ENCODE measurements at places on chromosomes 6 and 20.

- DNase-seq: no peak
Observed at GRCh38 chr20:50717974-50718761, 13.2 kb upstream of the PARD6B start.

DNA sequence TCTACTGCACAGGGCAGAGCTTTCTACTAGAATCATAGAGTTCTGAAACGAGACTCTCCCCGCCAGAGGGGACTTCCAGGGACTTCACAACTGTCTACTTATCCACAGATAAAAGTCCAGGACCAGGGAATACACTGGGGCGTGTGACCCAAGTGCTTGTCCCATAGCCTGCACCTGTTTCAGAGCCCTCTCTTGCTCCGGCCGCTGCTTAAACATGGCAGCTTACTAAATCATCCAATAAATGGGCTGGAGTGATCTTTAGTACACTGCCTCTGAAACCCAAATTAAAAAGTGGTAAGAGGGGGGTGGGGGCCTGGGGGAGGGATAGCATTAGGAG lies 8.9 kb upstream of the RAB44 start:
- no peak for DNase-seq

DNA sequence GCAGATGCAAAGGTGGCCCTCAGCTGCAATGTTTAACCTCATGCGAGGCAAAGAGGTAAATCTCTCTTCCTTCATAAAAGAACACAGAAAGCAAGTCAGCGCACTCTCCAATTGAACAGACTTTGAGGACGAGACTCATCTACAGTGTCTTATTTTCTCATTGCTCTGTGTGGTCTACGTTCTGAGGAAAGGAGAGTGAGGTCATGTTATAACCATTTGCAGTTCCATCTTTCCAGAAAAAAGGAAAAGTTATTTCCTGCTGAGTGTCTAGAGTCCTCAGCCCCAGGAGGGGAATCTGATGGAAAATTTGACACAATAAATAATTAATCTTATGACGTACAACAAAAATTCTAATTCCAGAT lies 35.6 kb upstream of the THBS2 start:
- DNase-seq: no peak

DNA sequence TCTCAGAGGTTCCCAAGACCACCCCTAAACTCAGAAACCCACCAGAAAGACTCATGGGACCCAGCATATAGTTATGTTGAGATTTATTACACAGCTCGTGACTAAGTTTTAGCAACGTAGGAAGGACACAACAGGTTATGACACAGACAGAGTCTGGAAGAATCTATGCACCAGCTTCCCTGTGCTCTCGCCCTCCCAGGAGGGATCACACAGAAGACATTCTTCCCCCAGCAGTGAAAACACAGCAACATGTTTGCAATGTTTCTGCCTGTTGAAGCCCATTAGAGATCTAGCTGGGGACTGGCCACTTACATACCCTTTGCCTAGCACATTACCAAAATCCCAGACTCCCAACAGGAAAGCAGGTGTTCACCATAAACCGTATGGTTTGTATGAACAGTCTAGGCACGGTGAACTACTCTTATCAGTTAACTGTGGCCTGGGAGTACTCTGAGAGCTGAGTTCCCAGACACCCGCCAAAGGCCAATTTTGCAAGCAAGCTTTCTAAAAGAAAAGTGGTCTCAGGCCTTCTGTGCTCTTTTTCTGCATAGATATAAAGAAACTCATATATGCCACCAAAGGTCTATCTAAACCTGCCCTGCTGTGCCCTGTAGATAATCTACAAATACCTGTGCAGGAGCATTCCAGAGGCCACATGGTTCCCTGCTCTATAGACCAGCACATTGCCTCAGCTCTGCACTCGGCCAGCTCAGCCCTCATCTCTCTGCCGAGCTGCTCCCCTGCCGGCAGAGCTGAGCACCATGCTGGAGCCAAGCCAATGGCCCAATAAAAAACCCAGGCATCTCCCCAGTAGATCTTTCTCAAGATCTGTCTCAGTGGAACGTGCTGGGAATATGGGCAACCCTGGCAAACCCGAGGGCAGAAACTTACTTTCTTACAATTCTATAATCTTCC lies 69.6 kb upstream of the SMIM28 start:
- DNase-seq: no peak

DNA sequence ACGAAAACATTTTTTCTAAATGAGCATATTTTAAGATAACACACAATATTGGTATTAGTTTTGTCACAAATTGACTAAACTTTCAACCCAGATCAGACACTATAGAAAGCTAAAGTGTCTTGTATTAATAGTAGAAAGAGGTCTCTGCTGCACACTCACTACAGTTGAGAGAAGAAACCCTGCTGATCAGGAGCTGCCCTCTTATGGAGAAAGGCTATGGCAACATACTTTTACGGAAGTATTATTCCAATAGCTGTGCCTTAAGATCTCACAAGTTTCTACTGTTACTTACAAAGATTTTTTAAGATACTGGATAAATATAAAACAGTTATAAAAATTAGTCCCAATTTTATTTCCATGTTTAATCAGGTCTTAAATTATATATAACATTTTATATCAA lies 155.7 kb downstream of the RIMS1 start:
- no peak for DNase-seq

DNA sequence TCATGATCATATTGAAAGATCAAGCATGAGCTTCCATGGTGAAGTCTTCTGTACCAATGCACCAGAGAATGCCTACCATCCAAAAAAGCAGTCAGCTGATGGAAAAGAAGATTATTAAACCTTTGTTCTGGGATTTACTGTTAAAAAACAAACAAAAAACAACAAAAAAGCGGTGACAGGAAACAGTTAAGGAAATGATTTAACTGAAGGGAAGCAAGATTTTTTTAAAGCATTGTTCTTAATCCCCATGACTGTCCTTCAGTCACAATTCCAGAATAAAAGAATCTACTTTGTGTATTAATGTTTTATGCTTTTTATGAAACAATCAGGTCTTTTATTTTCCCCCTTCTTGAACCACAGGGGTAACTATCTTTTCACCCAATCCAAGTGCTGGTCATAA lies 23.9 kb downstream of the FAM162B start:
- no peak for DNase-seq

DNA sequence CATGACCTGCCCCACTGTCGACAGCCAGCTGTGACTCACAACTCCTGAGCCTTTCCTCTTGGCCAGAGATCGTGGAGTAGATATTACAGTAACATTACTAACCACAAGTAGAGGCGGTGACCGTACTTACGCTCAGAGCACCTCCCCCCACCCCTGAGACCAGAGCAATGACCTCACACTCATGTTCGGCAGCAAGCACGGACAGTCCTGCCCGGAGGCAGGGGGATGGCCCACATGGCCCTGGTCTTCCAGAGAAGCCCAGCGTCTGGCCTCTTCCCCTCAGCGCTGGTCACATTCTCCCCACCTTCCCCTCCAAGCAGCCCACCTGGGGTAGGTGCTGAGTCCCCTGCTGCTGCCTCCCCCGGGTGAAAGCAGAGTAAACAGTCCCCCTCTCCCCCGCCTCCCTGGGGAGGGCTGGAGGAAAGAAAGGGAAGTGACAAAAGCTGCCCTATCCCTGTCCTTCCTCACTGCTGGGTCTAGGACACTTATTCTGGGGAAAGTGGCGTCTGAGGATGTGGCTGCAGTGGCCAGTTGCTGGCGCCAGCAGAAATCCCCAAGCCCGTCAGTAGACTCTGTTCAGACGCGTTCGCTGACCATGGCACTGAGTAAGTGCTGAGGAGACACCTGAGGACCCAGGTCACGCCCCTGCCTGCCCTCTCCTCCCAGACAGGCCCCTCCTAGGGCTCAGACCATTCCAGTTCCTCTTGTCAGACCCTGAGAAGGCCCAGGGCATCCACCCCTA lies 68.5 kb downstream of the MRPL14 start:
- DNase-seq: no peak

DNA sequence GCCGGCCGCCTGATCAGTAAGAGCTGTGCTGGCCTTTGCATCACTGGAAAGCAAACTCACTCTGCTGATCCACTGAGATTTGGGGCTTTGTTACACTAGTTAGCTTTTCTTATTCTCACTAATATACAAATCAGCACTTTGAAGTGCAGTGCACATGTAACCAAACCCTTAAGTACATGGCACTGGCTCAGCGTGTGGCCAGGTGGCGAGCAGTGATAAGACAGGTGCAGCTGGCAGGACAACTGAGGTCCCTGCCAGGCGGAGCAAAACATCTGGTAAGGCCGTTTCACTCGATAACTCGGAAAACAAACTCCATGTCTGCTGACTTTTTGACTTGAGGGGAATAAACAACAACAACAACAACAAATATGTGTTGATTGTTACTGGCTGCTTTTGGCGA lies 11.0 kb downstream of the GFRA4 start:
- DNase-seq: no peak

- DNase-seq: no peak
Observed at GRCh38 chr6:21772884-21773575, 179.5 kb downstream of the SOX4 start.

- DNase-seq: no peak
Observed at GRCh38 chr20:59439243-59439642, 138.8 kb downstream of the EDN3 start.

- DNase-seq: no peak
Observed at GRCh38 chr6:111653979-111654378, 48.3 kb upstream of the TRAF3IP2 start.

GRCh38 chr20:12171923-12172524 lies 254.3 kb downstream of the BTBD3 start:
- no peak for DNase-seq

GRCh38 chr6:170355661-170356060 lies 49.1 kb downstream of the FAM120B start:
- DNase-seq: no peak

- DNase-seq: no peak
Observed at GRCh38 chr6:124885171-124885570, 77.1 kb upstream of the RNF217 start.

GRCh38 chr6:157980288-157981131 lies 1.2 kb upstream of the SYNJ2 start:
- no peak for DNase-seq

DNA sequence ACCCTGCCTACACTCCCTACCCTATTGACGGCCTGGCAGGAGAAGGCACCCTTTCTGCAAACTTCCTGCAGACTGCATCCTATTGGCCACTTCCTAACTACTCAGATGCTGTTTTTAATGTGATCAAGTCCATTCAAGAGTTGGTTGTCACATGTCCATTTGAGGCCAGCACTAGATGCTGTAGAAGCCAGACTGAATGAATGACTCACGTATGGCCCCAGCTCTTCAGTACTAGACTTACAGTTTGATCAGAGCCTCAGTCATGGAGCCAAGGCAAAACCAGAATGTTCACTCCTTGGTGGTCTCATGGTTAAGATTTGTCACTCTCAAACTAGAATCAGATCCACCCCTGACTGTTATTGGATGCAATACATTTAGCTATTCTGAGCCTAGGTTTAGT lies 101.7 kb downstream of the OPRM1 start:
- no peak for DNase-seq

- no peak for DNase-seq
Observed at GRCh38 chr6:47478233-47479139, 897 bp downstream of the CD2AP start.

GRCh38 chr6:157534977-157535339 lies 154.0 kb downstream of the ZDHHC14 start:
- no peak for DNase-seq

GRCh38 chr20:12916699-12917098 lies 92.1 kb upstream of the SPTLC3 start:
- no peak for DNase-seq

- no peak for DNase-seq
Observed at GRCh38 chr6:25329161-25329817, 50.1 kb downstream of the CARMIL1 start.

- DNase-seq: no peak
Observed at GRCh38 chr6:7515363-7515762, 26.1 kb upstream of the DSP start.

- DNase-seq: no peak
Observed at GRCh38 chr6:159943968-159944598, 24.8 kb upstream of the IGF2R start.

DNA sequence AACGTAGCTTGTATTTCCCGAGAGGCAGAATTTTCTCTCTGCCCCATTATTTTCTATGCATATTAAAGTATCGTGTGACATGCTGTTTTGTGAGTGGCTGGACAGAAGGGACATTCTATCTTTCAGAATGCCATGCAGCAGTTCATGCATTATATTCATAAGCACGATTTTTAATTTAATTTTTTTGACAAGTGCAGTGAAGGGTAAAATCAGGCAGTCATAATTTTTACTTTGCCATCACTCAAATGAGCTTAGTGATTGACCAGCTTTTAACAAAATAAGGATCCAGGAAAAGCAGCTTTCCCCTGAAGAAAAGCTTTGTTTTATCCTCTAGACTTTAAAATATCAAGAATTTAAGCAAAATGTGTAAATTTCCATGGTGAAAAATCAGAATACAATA lies 673.3 kb downstream of the KIF16B start:
- DNase-seq: no peak

DNA sequence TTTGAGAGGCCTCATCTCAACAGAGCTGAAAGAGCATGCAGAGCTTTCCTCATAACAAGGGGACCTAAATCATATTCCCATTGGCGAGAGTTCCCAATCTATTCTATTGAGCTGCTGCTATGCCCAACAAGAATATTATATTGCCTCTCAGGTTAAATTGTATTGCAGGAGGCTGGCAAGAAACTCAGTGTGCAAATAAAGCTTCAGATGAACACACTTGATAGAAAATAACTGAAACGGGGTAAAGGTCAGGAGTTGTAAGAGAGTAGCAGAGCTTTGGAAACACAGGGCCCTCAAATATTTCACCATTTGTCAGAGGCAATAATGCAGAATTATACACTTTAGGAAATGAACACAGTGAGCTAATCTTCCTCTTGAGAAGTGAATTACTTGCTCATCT lies 364.3 kb upstream of the SPTLC3 start:
- DNase-seq: no peak

- DNase-seq: no peak
Observed at GRCh38 chr20:47705497-47705856, 79.8 kb downstream of the SULF2 start.

DNA sequence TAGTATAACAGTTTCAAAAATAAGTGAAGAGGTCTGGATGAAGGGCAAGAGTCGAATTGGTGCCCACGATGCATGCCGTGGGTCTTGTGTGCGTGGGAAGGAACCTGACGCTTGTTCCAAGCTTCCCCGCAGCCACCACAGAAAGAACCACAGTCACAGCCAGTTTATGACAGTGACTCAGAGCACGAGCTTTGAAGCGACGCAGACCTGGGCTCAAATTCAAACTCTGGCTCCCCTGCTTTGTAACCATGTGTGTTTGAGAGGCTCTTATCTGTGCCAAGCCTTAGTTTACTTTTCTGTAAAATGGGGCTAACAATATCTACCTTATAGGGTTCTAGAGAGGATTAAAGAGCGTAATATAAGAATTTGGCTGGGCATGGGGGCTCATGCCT lies 65.5 kb downstream of the SYNJ2 start:
- DNase-seq: peak; percentile 55

DNA sequence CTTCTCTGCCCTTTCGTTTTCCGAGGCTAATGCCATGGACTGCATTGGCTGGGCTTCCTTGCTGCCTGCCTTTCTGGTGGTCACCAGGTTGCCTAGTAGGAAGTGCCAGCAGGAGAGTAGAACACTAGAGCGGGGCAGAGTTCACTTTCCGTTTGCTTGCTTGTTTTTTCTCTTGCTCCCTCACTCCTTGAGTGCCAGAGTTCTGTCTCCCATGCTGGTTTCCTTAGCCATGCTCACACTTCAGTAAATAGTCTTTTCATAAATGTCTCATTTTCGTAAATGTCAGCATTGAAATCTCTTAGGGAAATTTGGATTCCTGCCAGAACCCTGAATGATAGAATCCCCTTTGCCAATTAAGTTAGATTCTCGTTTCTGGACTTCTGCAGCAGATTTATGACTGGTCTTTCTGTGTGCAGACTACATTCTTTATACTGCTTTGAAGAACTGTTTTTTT lies 63.9 kb downstream of the FAM83B start:
- no peak for DNase-seq

GRCh38 chr6:166957087-166957804 lies 896 bp upstream of the RNASET2 start:
- peak; percentile 73 for DNase-seq

Measured in CD4-positive, alpha-beta T cell (primary cell).